ENCODE measurements at places on chromosomes 6 and 20.

DNA sequence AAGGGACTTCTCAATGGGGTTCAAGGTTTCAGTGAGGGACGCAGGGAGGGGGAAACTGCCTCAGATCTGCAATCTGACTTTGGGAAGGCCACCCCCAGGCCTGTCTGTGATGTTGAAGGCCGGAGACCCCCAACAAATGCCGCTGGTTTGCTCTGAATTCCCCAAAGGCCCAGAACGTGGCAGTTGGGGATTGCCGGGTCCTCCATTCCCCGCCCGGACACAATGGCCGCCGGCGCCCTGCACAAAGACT lies 326 bp upstream of the BCL2L1 start:
- no peak for DNase-seq

DNA sequence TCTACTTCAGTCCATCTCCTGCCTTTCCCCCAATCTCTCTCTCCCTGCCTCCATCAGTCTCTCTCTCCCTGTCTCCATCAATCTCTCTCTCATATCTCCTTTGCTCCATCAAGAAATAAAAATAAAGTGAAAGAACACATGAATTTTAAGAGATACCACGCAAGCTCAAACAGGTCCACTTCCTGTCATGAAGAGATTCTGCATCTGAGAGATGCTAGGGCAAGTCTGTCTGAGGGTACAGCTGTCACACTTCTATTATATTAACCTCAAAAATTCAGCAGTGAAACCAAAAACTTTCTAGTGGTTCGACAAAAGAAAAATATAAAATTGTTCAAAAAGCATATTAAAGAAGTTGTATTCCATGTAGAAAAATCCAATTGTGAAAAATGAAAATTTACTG lies 296.8 kb upstream of the RSPO3 start:
- DNase-seq = no peak

GRCh38 chr6:79261666-79262065 lies 27.2 kb upstream of the HMGN3 start:
- no peak for DNase-seq

GRCh38 chr6:141203902-141204575 lies 928.7 kb upstream of the GJE1 start:
- DNase-seq = no peak

All from stimulated activated CD4-positive, alpha-beta T cell treated with anti-CD3 and anti-CD28 coated beads, Interleukin-4, amount 100 ng/mL, for 4 hours (primary cell).